LHCN-M2 (cell line): ENCODE measurements at places on chromosomes 6 and 20. TPM values are rescaled to one million over a fixed set of nuclear protein-coding genes. Genes with fewer than 3 reads are reported as not detected.

DEFB128 gene
- total RNA-seq = not detected in 2 replicates

NKAIN4 gene
- total RNA-seq = not detected in 2 replicates

MLIP gene
- total RNA-seq = 1.8 and 4.3 TPM in 2 replicates

ERGIC3 gene
- 239 and 270 TPM in 2 replicates for total RNA-seq

ID4 gene
- not detected in 2 replicates for total RNA-seq

CLVS2 gene
- under 0.01 TPM in 2 replicates for total RNA-seq

ELOVL4 gene
- total RNA-seq = 5.5 and 7.1 TPM in 2 replicates

PLG gene
- not detected in 2 replicates for total RNA-seq

NFKBIE gene
- 8.6 and 11.5 TPM in 2 replicates for total RNA-seq

COL12A1 gene
- total RNA-seq = 29.0 and 31.5 TPM in 2 replicates

ADGRB3 gene
- under 0.01 TPM in 1 of 2 replicates, not detected in the other for total RNA-seq

NOX3 gene
- not detected in 2 replicates for total RNA-seq

PARD6B gene
- total RNA-seq = 0.06 and 0.90 TPM in 2 replicates

SYNDIG1 gene
- 0.06 and 0.11 TPM in 2 replicates for total RNA-seq

IP6K3 gene
- 62.6 and 88.2 TPM in 2 replicates for total RNA-seq

ELOVL2 gene
- total RNA-seq = 0.06 TPM in 1 of 2 replicates, not detected in the other

SLC22A1 gene
- total RNA-seq = 0.17 and 0.19 TPM in 2 replicates

AKAP7 gene
- 5.4 and 6.8 TPM in 2 replicates for total RNA-seq

TNFRSF6B gene
- 6.2 and 6.7 TPM in 2 replicates for total RNA-seq

VGLL2 gene
- 0.19 and 0.75 TPM in 2 replicates for total RNA-seq

ACSS1 gene
- total RNA-seq = 0.58 and 0.75 TPM in 2 replicates

GPX5 gene
- total RNA-seq = not detected in 2 replicates

MCHR2 gene
- not detected in 2 replicates for total RNA-seq

C6orf163 gene
- total RNA-seq = 0.46 TPM in 1 of 2 replicates, not detected in the other

SGK2 gene
- not detected in 2 replicates for total RNA-seq

RAET1G gene
- total RNA-seq = 1.2 and 1.3 TPM in 2 replicates

TUBB2B gene
- 23.3 and 31.3 TPM in 2 replicates for total RNA-seq

KAT14 gene
- total RNA-seq = 18.2 and 19.2 TPM in 2 replicates

C20orf141 gene
- total RNA-seq = not detected in 2 replicates

GINS1 gene
- 24.4 and 31.1 TPM in 2 replicates for total RNA-seq

PSORS1C2 gene
- not detected in 2 replicates for total RNA-seq

SIRPG gene
- total RNA-seq = not detected in 2 replicates

FILIP1 gene
- total RNA-seq = under 0.01 TPM in 1 of 2 replicates, not detected in the other

ANKRD6 gene
- 0.17 TPM in 1 of 2 replicates, not detected in the other for total RNA-seq

LTB gene
- not detected in 2 replicates for total RNA-seq

C6orf141 gene
- 4.5 and 6.5 TPM in 2 replicates for total RNA-seq

CDC40 gene
- total RNA-seq = 20.4 and 20.5 TPM in 2 replicates

GPLD1 gene
- total RNA-seq = not detected in 2 replicates

CFAP61 gene
- 0.06 TPM in 1 of 2 replicates, not detected in the other for total RNA-seq
